ENCODE measurements at places on chromosomes 5 and 9. TPM values are rescaled to one million over a fixed set of nuclear protein-coding genes. Genes with fewer than 3 reads are reported as not detected.

- DNase-seq: peak; percentile 47
Measured at GRCh38 chr9:100427366-100428263, 672 bp downstream of the MSANTD3 start.

- DNase-seq: no peak
Measured at GRCh38 chr5:43683884-43684471, 81.0 kb downstream of the NNT start.

Gene TMEM174
- total RNA-seq: not detected

DNA sequence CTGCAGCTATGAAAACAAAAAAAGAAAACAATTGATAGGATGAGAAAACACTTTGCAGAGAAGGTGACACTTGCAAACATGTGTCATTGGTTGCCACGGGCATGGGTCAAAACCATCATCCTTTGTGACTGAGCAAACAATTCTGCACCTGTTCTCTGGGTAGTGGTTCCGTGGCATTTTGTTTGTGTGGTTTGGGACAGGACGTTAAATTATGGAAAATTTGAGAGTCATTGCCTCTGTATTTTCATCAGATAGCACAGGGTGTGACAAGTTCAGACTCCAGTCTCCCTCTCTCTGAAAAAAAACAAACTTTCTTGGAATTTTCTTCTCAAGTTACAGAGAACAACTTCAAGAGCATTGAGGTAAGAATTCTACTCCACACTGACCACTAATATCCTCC, 113.4 kb upstream of the HMHB1 start:
- no peak for DNase-seq

DNA sequence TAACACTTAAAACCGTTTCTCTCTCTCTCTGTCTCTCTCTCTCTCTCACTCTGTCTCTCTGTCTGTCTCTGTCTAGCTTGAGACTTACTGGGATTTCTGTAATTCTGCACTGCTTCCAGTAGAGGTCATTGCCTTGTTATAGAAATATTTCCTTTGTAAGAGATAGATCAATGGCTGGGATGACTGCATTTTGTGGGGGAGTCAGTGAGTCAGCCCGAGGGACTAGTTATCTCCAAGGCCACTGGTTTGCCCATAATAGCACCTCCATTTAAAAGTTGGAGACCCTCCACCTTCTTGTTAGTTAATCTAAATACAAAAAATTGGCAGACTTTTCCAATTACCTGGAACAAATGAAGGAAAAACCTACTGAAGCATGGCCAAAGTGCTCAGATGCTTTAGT, 547.2 kb downstream of the LRRC70 start:
- no peak for DNase-seq

DNA sequence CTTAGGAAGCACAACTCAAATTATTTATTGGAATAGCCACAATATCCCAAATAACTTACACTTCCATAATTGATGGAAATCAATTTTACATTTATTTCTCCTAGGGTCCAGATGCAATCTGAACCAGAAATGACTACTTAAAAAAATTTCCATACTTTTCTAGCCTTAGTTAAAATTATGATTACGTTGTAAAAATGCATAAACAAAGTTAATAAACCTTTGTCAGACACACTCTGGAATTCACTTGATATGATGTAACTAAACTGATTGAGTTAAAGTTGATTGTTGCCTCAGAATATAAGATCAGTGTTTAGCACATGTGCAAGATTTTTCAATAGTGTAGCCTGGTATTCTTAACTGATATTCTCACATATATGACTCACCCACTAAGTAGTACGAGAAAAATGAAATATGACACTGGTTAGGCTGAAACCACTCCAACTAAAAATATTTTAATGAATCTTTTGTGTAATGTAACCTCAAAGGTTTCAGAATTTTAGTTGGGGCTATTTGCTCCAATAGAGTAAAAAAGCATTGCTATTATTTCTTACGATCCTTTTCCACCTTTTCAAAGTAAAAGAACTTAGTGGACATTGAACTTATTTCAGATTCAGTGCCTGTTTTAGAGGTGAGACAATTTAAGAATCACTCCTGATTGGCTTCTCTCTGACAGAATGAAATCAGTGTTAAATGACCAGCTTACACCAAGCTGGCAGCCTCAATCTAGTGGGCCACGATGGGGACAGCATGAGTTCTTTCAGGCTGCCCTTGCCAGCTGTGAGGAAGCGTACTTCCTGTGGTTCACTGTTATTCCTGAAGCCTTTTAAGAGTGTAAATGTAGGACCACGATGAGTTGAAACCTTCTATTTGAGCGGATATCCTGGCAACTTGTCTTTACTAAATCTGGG, 277.2 kb upstream of the CDH9 start:
- DNase-seq: no peak

Gene TAL2
- 0.55 TPM for total RNA-seq

DNA sequence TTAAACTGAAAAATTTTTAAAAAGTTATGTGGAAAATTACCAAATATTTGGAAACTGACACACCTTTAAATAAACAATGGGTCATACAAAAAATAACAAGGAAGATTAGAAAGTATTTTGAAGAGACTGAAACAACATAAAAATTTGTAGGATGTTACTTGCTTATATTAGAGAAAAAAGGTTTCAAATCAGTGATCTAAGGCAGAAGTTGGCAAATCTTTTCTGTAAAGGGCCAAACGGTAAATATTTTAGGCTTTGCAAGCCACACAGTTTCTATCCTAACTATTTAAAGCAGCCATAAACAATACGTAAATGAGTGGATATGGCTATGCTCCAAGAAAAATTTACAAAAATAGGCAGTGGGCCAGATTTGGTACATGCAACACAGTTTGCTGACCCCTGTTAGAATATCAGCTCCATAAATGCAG, 81.3 kb downstream of the OXCT1 start:
- no peak for DNase-seq

Gene DMRT2
- not detected for total RNA-seq

DNA sequence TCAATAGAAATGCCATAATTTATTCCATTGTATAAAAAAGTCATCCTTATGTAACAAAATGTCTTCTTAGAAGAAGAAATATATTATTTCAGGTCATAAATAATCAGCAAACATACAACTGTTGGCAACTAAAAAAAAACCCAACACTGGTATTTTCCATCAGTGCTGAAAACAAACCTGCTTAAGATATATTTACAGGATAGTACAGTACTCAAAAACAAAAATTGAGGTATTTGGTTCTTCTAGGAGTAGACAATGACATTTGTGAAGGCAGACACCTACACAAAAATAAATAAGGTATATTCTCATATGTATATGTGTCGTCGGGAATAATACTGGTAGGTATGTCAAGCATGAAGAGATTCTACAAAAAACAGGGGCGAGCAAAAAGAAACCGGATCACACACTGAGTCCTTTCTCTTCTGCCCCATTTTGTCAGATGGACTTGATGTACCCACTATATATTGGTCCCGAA, 2.9 kb downstream of the DUSP1 start:
- DNase-seq: no peak

GRCh38 chr5:134029156-134029555, 24.4 kb upstream of the VDAC1 start:
- DNase-seq: no peak

DNA sequence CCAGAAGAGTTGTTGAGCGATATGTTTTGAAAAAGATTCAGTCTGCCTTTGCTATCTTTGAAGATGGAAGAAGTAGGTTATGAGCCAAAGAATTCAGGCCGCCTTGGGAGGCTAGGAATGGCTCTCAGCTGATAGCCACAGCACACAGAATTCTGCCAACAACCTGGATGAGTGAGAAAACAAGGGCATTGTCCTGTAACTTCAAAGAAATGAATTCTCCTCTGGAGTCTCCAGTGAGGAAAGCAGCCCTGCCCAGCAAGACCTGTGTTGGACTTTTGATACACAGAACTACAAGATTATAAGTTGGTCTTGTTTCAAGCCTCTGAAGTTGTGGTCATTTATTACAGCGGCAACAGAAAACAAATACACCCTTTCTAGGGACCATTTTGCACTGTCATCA, 509.9 kb upstream of the ZNF608 start:
- no peak for DNase-seq

GRCh38 chr9:16213781-16214515, 656.5 kb downstream of the BNC2 start:
- peak; percentile 82 for DNase-seq

Gene PALM2AKAP2
- total RNA-seq: 2.1 TPM

Gene INPP5E
- total RNA-seq: 8.8 TPM

Gene SHB
- 19.6 TPM for total RNA-seq

DNA sequence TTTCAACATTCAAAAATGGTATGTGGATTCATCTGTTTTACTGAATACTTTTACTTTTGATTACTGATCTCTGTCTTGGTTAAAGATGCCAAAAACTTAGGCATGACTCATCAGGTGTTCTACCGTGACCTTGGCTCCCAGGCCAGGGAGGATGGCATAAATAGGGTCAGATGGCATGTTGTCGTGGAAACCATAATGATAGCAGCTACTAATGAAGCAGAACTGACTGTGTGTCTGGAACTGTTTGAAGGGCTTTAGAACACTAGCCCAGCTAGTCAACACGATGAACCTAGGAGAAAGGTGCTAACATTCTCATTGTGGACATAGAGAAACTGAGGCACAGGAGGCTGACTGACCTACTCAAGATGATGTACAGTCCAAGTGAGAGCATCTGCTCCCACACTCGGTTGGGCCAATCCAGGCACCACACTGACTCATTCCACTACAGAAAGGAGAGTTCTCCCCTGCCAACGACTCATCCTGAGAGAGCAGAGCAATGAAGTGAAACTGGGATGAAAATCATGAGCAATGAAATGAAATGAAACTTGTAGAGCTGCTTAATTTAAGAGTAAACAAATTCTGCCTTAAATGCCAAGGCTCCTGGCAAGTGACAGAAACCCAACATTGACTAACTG, 116.0 kb downstream of the TENT4A start:
- no peak for DNase-seq

DNA sequence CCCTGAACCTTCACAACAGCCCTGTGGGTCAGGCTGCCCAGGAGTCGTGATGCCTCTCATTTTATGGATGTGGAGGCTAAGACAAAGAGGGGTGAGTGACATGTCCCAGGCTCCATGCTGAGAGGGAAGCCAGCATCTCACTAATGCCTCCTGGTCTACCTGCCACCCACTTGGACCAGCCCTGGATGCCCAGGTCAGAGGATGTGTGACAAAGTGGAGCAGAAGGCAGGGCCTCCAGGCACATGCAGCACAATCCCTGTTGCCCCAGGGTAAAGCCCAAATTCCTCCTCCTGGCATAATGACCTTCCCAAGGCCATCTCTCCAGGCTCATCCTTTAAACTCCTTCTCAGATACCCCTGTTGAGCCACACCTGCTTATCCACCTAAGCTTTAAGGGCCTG, 51.4 kb upstream of the XPA start:
- DNase-seq: no peak

Gene TMEM215
- total RNA-seq: 0.55 TPM
